ENCODE measurements at places on chromosomes 7 and 10.

DNA sequence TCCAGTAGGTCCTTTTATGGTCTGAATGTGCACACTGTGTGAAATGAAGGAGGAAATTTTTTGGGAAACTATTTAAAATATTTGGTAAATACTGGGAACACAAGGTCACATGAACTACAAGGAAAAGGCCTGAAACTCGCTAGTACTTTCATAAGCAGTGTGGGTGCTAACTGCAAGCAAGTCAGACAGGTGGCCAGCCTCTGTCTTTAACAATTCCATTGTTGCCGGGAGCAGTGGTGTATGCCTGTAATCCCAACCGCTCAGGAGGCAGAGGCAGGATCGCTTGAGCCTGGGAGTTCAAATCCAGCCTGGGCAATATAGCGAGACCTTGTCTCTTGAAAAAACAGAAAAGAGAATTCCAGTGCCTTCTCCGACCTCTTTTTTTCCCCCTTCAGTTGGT, 37.5 kb downstream of the SMURF1 start:
- DNase-seq = no peak

- no peak for DNase-seq
Observed at GRCh38 chr10:30155401-30155800, 96.0 kb upstream of the JCAD start.

DNA sequence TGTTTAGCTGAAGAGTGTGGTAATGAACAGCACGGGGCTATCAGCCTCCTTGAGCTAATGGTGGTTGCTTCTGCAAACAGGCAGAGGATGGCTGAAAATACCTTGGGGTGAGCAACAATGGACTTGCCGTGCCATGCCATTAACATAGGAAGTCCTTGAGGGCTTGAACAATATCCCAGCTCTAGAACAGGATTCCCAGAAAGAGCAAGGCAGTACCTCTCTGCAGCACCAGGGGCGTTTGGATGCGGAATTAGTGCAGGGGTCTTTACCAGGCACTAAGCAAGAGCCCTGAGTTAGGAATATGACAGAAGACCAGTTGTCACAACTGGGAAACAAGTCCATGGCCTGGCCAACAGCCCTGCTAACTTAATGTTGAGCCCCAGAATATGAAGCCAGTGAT, 143.2 kb upstream of the COBL start:
- no peak for DNase-seq

GRCh38 chr10:110773693-110774068, 98.0 kb upstream of the PDCD4 start:
- no peak for DNase-seq

DNA sequence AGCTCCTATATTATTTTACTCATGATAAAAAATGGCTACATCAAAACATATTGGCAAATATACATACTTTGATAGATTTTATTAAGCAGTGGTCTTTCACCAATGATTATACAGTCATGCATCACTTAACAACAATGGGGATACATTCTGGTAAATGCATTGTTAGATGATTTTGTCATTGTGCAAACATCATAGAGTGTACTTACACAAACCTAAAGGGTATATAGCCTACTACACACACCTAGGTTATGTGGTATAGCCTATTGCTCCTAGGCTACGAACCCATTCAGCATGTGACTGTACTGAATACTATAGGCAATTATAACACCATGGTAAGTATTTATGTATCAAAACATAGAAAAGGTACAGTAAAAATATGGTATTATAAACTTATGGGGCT, 98.9 kb upstream of the IL6 start:
- no peak for DNase-seq

GRCh38 chr10:25117757-25118156, 57.0 kb upstream of the GPR158 start:
- no peak for DNase-seq

DNA sequence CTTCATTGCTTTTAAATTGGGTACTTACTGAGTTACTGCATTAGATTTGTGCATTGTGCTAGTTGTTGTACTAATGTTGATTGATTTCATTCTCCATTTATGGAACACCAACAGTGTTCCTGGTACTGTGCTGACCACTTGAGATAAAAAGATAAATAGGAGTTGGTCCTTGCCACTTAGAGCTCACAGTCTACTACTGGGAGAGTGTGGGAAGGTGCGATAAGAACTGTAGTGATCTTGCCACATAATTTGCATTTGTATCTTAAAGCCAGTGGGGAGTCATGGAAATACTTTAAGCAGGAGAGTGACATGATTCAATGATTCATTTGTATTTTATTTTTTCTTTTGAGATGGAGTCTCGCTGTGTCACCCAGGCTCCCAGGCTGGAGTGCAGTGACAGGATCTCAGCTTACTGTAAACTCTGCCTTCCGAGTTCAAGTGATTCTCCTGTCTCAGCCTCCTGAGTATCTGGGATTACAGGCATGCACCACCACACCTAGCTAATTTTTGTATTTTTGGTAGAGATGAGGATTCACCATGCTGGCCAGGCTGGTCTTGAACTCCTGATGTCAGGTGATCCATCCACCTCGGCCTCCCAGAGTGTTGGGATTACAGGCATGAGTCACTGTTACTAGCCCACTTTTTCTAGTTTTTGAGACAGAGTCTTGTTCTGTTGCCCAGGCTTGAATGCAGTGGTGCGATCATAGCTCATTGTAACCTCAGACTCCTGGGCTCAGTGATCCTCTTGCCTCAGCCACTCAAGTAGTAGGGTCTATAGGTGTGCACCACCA, 51.2 kb upstream of the TMEM248 start:
- no peak for DNase-seq

GRCh38 chr7:36084485-36085091, 68.5 kb upstream of the EEPD1 start:
- DNase-seq = no peak

- DNase-seq = no peak
Observed at GRCh38 chr7:72059925-72060324, 352.2 kb downstream of the CALN1 start.

DNA sequence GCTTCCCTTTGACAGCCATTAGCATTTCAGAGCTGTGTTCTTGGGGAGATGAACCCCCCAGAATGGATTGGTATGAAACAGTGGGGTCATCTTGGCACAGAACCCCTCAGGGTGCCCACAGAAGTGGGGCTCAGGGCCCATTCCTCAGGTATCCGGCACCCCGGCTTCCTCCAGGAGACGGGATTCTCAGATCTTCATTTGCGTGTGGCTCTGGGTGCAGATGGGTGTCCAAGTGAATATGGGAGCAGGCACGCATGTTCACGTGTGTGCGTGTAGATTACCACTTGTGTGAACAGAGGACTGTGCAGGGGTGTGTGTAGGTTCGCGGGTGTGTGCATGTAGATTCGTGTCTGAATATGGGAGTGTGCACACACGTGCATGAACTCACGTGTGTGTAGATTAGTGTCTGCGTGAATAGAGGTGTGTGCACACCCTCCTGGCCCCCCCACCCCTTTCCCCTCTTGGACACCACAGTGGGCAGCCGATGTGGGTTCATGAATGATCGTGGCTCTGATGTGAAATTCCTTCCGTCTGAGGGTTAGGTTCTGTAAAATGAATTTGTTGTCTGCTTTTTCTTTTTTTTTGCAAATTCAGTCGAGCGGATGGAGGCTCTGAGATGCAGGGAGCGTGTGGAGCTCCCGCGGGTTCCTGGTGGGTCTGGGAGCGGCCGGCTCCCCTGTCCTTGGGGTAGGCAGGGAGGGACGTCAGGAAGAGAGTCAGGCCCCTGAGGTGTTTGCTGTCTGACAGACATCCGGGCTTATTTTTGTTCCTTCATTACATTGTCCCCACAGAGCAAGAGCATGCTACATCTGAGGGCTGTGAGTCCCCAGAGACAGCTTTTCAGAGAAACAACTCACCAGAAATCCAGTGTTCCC, 7.4 kb downstream of the ELFN1 start:
- DNase-seq = no peak

GRCh38 chr7:112152186-112152585, 54.0 kb downstream of the DOCK4 start:
- no peak for DNase-seq

GRCh38 chr10:34237898-34238455, 577.1 kb downstream of the PARD3 start:
- no peak for DNase-seq

GRCh38 chr7:46839651-46840050, 742.3 kb downstream of the TNS3 start:
- DNase-seq = no peak

- no peak for DNase-seq
Observed at GRCh38 chr10:111990734-111991133, 192.8 kb downstream of the GPAM start.

DNA sequence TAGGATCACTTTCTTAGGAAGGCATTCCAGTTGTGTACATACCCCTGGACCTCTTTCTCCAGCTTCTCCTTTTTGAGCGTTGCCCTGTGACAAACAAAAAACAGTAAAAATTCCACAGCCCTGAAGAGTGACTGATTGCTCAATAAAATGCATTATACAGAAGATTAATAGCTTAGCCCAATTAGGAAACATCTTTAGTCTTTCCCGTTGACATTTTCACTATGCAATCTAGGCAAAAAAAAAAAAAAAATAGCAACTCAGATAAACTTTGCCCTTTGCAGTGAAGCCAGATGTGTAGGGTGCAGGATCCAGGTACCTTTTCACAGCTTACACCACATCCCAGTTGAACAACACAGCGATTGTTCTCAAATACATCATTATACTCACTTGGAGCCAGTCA, 17.9 kb downstream of the COL28A1 start:
- DNase-seq = no peak

- DNase-seq = no peak
Observed at GRCh38 chr10:132141526-132142395, 45.0 kb upstream of the DPYSL4 start.

DNA sequence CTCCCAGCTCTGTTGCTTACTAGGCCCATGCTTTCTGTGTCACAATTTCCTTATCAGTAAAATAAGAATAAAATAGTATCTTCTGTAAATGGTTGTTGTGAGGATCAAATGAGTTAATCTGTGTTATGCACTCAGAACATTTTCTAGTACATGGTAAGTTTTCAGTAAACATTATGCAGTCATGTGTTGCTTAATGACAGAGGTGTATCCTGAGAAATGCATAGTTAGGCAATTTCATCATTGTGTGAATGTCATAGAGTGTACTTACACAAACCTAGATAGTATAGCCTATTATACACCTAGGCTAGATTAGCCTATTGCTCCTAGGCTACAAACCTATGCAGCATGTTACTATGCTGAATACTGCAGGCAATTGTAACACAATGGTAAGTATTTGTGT, 4.4 kb downstream of the PTTG1IP2 start:
- no peak for DNase-seq

GRCh38 chr7:73894733-73895551, 34.0 kb downstream of the TMEM270 start:
- DNase-seq = no peak

- no peak for DNase-seq
Observed at GRCh38 chr7:12490107-12490688, 80.3 kb upstream of the SCIN start.

- DNase-seq = no peak
Observed at GRCh38 chr7:22945584-22945983, 68.3 kb downstream of the HYCC1 start.

- DNase-seq = no peak
Observed at GRCh38 chr10:17454161-17455014, at the start of gene ST8SIA6. TSS of gene ST8SIA6 (minus strand) at chr10:17454595. CDS start at chr10:17454255, 340 bp downstream.

DNA sequence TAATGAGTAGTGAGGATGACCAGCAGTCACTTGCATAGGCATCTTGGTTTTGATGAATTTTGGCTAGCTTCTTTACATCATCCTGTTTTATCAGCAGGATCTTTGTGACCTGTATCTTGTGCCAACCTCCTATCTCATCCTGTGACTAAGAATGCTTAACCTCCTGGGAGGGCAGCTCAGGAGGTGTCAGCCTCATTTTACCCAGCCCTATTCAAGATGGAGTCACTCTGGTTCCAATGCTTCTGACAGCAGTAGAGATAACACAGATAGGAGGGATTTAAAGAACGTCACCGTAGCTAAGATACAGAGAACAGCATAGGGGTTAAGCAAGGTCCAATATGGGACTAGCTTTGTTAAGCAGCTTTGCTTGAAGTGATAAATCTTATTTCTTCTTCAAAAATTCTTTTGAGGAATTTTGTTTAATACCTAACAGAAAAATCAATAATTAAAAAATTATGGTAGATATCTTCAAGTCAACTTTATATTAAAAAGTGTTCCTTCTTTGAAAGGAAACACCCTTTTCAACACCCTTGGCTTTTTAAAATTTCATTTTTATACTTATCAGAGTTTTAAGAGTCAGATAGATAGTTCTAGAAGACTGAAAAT, 39.9 kb downstream of the TMEM229A start:
- DNase-seq = no peak

DNA sequence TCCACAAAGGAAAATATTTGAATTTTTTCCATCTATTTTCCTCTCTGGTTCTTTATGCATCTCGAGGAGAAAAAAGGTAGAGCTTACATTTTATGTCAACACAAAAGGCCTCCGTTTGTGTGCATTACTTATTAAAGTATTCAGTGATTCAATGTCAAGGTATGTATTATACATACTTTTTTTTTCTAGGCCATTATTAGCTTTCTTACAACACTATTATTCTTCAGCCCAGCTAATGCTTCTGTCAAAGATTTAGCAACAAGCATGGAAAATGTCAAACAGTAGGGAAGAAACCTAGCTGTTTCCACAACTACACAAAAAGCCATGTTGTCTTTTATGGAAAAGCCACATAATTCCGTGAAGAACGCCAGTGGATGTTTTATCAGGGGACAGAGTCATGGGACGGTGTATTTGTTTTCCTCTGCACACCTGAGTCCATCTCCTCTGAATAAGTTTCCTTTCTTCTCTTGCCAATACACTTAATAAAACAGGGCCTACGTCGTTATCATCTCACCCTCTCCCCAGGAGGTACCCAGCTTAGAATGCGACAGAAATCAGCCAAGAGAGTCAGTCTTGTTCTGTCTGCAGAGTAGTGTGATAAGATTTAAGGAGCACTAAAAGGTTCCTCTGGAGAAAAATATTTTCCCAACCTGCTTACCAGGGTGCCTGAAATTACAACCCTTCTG, 209.7 kb upstream of the AUTS2 start:
- no peak for DNase-seq

Measured in stimulated activated CD8-positive, alpha-beta memory T cell treated with anti-CD3 and anti-CD28 coated beads, Interleukin-4, amount 100 ng/mL, for 4 hours (primary cell).